ENCODE measurements at places on chromosomes 6 and 20.

DNA sequence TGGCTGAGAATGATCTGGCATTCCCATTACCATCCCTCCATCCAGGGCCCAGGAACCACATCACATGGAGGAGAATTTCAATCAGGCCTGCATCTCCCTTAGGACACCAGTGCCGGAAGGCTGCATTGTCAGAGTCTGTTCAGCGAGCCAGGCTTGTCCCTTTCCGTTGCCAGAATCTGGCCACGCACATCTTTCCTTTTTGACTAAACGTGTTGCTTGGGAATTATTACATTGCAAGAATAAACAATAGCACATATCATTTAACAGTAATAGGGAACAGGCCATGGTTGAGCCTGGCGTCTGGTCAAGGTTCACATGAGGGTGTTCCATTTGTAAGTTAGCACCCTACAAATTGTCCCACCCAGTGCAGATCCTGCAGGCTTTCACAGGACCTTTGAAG, 42.8 kb downstream of the SOBP start:
- no peak for DNase-seq

- DNase-seq = no peak
Measured at GRCh38 chr6:48747040-48747439, 636.0 kb upstream of the PTCHD4 start.

DNA sequence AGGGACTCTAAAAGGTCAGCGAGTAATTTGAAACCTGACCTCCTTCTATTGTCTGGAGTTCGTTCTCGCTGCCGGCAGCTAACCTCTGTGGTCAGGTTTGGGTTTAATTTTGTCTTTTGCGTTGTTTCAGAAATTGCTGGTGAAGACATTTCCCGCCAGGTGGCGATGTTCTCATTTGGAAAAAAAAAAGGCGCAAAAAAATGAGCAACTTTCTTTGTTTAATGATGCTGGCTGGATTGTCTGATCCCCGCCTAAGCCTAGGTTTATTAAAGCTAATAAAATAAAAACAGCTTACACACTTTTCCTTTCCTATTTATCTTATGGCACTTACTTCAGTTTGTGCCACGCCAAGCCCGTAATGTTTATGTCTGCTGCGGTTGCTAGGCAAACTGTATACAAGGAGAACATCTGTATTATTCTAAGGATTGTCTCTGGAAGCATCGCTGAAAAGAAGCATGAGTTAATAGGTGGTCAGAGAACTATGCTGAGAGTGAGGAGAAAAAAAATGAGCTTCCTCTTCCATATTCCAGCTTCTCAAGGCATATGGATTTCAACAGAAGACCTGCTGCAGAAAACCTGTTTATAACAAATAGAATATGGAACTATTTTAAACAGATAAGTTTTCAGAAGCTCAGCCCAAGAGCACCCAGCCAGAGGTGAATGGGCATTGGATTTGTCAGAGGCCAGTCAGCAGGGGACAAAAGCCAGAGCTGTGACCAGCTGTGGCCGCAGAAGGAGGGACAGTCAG, 205.7 kb downstream of the DOK5 start:
- DNase-seq = no peak

GRCh38 chr20:40691566-40692239, 2.7 kb upstream of the MAFB start:
- DNase-seq = no peak

DNA sequence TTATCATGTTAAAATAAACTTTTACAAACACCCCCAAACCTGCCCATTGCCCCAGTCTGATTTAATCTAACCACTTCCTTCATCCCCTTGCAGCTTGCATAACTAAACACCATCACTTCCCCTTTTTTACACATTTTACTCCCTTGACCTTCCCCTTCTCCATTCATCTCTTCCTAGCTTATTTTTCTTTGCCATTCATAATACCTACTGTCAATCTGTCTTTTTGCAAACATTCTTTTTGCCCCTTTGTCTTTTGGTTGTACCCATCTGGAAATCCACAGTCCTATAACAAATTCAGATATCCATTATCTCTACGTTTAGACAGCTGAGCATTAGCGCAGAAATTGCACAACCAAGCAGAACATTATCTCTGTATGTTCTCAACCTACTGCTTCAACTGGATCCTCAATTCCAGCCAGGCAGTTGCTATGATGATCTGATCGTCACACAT, 51.2 kb downstream of the C6orf52 start:
- no peak for DNase-seq

DNA sequence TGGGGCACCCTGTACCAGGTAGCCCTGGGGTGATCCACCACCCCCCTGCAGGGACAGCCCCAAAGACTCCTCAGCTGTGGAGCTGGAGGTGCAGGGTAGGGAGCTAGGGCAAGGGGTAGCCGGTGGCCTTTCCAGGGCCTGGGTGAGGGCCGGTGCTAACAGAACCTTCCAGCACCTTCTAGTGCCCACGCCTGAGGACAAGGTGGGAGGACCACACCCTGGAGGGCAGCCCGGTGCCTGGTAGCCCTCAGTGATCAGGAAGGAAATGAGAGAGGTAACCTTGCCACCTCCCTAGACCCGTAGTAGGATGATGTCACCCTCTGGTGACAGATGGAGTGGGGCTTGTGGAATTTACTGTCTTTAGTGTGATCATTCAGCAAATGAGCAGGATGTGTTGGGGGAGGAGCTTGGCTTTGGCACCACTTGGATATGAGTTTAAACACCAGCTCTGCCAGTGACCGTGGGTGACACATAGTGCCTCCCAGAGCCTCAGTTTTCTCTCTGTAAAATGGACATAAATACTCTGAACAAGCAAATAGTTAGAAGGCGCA, 187.7 kb downstream of the NFATC2 start:
- DNase-seq = no peak

- no peak for DNase-seq
Measured at GRCh38 chr20:59265298-59265697, 35.1 kb upstream of the EDN3 start.

- no peak for DNase-seq
Measured at GRCh38 chr20:3106658-3107463, 22.3 kb upstream of the AVP start.

DNA sequence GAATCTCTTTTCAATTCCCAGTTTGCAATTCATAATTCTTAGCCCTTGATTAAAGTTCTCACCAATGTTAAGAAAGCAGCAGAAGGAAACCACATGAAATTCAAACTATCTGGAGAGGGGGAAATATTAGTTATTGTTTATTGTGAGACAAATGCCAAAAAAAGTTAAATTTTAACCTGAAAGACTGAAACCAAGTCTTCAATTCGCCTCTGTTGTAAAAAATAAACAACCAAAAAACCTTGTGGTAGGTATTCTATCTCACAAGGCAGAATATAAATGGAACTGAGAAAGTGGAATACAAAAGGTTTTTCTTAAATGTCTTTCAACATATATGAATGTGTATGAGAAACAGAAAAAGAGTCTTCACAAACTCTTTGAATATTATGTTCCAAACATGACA, 24.8 kb downstream of the TMX4 start:
- DNase-seq = no peak

GRCh38 chr6:28816909-28817807, 106.6 kb downstream of the TRIM27 start:
- DNase-seq = no peak

GRCh38 chr20:58171796-58172425, 56.5 kb downstream of the ANKRD60 start:
- no peak for DNase-seq

- no peak for DNase-seq
Measured at GRCh38 chr20:45963059-45964005, 8.7 kb downstream of the ZNF335 start.

DNA sequence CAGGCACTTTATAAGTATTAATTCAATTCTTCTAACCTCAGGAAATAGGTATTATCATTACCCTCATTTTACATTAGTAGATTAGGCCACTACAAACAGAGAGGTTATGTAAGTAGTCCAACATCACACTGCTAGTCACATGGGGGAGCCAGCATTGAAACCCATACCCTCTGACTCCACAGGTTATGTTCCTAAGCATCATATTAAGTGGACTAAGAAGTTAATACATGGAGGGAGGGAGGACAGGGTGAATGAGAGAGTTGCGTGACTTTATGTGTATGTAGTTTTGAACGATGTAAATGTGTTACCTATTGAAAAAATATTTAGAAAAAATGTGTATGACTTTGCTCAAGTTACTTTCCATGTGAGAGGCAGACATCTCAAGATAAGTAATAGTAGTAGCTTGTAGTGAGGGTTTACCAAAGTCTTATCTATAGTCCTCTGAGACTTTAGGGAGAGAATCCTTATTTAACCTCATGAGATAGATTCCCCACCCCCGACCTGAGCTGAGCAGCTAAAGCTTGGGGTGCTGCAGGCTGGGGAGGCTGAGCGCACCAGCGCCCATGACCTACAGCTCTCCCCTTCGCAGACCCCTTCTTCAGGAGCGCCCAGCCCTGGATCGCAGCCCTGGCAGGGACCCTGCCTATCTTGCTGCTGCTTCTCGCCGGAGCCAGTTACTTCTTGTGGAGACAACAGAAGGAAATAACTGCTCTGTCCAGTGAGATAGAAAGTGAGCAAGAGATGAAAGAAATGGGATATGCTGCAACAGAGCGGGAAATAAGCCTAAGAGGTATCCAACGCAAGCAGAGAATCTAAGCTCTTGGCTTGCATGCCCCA, 7.5 kb downstream of the BTN3A2 start:
- DNase-seq = no peak

DNA sequence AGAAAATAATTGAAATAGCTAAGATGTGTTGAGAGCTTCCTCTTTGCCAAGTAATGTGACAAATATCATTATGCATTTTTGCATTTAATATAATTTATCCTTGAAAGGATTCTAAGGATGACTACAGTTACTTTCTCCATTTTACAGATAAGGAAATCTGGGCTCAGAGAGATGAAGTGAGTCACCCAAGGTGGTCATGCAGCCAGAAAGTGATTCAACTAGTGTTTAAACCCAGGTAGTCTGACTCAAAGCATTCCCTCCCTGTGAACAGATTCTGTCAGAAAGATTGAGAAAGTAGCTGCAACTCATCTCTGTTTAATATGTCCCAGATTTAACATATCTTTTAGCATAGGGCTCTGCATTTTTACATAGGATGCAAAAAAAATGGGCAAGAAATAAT, 28.1 kb downstream of the NRSN1 start:
- no peak for DNase-seq

GRCh38 chr6:16248271-16248853, 10.0 kb downstream of the GMPR start:
- no peak for DNase-seq

DNA sequence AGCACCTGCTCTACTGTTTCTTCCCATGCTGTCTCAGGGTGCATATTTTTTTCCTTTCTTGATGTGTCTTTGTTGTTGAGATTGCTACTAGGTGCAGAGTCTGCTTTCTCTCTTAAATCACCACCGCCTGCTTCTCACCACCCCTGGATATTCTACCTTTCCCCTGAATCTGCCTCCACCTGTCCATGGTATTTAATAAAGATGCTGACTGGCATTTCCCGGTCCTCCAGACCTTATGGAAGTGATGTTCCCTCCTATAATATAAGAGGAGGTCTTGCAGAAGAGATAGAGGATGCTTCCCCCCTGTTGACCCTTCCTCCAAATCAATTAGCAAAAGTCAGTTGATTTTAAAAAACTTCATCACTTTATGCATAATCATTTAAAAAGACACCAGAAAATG, 107.9 kb upstream of the IYD start:
- no peak for DNase-seq

DNA sequence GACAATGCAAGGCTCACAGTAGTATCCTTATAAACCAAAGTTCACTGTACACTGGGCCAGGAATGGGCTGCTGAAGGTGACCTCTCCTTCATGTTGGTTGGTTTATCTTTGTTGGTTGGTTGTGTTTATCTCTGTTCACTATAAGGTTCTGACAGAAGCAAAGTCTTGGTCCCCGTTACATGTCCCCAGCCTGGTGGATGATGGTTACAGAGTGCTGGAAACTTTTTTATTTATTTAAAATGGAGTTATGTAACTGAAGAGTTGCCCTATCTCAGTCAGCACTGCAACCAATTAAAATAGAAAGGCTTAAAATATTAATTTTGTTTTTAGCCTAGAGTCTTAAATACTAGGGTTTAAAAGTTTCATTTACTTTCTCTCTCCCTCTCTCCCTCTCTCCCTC, 100.6 kb downstream of the SLC16A10 start:
- DNase-seq = no peak

GRCh38 chr6:44143731-44144130, 14.9 kb upstream of the CAPN11 start:
- no peak for DNase-seq

GRCh38 chr6:52000064-52000463, 87.3 kb downstream of the PKHD1 start:
- no peak for DNase-seq

DNA sequence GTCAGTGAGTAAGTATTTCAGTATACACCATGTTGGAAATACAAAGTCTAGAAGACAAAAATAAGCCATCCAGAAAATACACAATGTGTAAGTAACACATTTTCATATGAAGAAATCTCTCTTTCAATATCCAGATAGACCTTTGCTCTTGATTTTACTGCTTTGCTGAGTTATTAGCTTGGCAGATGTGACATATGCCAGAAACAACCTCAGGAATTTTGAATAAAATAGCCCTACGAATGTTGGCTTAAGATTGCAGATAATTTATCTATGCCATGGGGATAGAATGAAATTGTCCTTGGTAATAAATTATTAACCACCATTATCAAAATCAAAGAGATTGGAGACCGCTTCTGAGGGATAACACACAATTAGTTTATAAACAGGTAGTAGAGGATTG, 1036.9 kb upstream of the EPHA7 start:
- DNase-seq = no peak

GRCh38 chr6:150086026-150086425, 17.1 kb upstream of the ULBP3 start:
- no peak for DNase-seq
